WTC11 (cell line): ENCODE measurements at places on chromosomes 4 and X. TPM values are rescaled to one million over a fixed set of nuclear protein-coding genes. Genes with fewer than 3 reads are reported as not detected.
A peak's percentile ranks its signal among the peaks of the same experiment; 100 is the strongest.

Gene GIMD1
- total RNA-seq, result not detected in 3 replicates

GRCh38 chr4:154960476-154960875 is 179.4 kb downstream of the RBM46 start:
- H3K27ac ChIP-seq, result no peak overlapping the region
- peaks cover 4% of the 10 kb centered on the region for H3K4me1 ChIP-seq
- DNase-seq, result no peak
- H3K27me3 ChIP-seq, result no peaks in the 10 kb centered on the region; the same call in 1 of the 2 replicates
- H3K4me3 ChIP-seq, result no peak overlapping the region

- H3K27me3 ChIP-seq, result peaks cover 99% of the 10 kb centered on the region
- DNase-seq, result peak; percentile 6
- no peak overlapping the region for H3K4me3 ChIP-seq
- peaks cover 10% of the 10 kb centered on the region for H3K36me3 ChIP-seq
Measured at GRCh38 chr4:7414046-7414445, 20.7 kb downstream of the PSAPL1 start.

DNA sequence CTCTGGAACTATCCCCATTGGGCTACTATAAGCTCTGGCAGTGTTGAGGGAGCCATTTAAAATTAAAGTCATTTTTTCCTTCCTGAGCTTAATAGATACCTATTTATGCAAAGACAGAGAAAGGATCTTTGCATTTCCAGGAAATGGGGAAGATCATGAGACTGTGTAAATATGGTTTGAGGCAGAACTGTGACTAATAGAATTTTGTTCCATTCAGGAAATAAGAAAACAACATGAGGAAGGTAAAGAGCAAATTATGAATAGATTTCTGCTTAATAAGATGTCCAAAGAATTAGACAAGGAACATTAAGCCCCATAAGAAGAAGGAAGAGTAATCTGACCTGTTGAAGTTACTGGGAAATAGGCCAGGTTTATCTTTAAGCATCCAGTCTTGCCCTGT is 17.8 kb upstream of the TBC1D19 start:
- no peaks in the 10 kb centered on the region for H3K36me3 ChIP-seq
- peaks cover 3% of the 10 kb centered on the region for H3K27me3 ChIP-seq
- no peak overlapping the region for H3K27ac ChIP-seq
- no peak overlapping the region for H3K4me3 ChIP-seq

Gene ZAR1
- total RNA-seq, result 0.87 to 1.4 TPM (median 0.89 TPM) in 3 replicates

GRCh38 chrX:9122519-9123245 is 88.8 kb upstream of the FAM9B start:
- no peaks in the 10 kb centered on the region for H3K27me3 ChIP-seq
- no peak for DNase-seq
- no peaks in the 10 kb centered on the region for H3K36me3 ChIP-seq
- no peaks in the 10 kb centered on the region for H3K4me1 ChIP-seq
- no peak overlapping the region for H3K27ac ChIP-seq

Gene FAT4
- 6.6 to 10.5 TPM (median 6.8 TPM) in 3 replicates for total RNA-seq

DNA sequence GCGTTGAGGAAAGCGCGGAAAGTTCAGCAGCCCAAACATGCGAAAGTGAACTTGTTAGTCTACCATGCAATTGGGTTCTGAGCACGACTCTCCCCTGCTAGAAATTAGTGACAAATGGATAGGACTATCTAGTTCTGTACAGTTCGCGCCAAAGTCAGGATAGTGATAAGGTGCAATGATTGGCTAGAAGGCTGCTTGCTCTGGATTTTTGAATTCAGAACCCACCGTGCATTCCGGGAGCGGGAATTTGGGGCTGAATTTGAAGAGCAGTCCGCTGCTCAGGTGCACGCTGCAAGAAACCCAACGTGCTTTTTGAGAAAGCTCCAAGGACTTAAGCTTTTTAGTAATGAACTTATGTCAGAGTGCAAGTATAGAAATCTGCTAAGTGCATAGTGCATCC is 732 bp upstream of the ESX1 start:
- H3K36me3 ChIP-seq, result no peaks in the 10 kb centered on the region
- no peak overlapping the region for H3K27ac ChIP-seq
- DNase-seq, result no peak
- peaks cover 14% of the 10 kb centered on the region for H3K4me1 ChIP-seq
- no peak overlapping the region for H3K4me3 ChIP-seq

Gene AWAT2
- not detected in 3 replicates for total RNA-seq

DNA sequence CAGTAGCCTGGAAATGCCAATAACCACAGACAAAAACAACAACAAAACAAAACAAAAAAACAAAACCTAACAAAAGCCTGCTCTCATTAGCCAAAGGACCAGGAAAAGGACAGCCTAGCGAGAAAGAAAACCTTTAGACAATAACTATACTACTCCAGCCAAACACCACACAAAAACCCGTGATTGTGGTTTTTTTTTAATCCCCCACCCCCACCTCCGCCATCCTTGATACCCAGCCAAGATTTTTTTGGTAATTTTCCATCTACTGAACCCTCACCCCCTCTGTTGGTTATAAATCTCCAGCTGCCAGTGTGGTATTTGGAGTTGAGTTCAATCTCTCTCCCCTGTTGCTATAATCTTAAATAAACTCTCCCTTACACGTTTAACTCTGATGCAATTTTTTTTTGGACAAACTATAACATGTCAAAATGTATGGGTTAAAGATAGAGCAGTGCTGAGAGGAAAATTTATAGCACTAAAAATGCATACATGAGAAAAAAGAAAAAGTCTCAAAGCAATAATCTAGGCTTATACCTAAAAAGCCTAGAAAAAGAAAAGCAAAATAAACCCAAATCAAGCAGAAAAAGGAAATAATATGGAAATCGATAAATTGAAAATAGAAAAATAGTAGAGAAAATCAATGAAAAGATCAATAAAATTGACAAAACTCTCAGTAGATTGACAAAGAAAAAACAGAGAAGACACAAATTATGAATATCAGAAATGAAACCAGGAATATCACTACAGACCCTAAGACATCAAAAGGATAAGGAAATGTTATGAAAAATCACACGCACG is 83.7 kb downstream of the NAT8L start:
- peaks cover 97% of the 10 kb centered on the region for H3K27me3 ChIP-seq
- H3K4me3 ChIP-seq, result no peak overlapping the region
- peaks cover 14% of the 10 kb centered on the region for H3K4me1 ChIP-seq
- H3K36me3 ChIP-seq, result no peaks in the 10 kb centered on the region

Gene SPCS3
- total RNA-seq, result 117 to 127 TPM (median 125 TPM) in 3 replicates

DNA sequence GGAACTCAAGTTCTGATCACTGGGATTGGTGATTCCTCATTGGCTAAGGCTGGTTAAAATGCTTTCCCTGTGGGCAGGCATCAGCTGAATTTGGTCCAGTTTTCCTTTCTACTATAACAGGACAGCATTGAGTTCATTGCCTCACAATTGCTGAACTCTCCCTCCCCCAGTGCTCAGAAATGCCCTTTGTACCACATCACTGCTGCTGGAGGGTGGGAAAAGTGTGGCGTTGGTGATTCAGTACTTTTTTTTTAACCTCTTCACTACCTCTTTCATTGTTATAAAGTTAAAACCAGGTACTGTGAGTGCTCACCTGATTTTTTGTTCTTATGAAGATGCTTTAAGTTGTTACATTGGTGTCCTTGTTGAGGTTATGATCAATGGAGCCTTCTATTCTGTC is 69.3 kb upstream of the IL2 start:
- no peaks in the 10 kb centered on the region for H3K36me3 ChIP-seq
- no peak for DNase-seq
- no peak overlapping the region for H3K4me3 ChIP-seq
- H3K27ac ChIP-seq, result no peak overlapping the region
- H3K27me3 ChIP-seq, result no peaks in the 10 kb centered on the region; the same call in 1 of the 2 replicates

DNA sequence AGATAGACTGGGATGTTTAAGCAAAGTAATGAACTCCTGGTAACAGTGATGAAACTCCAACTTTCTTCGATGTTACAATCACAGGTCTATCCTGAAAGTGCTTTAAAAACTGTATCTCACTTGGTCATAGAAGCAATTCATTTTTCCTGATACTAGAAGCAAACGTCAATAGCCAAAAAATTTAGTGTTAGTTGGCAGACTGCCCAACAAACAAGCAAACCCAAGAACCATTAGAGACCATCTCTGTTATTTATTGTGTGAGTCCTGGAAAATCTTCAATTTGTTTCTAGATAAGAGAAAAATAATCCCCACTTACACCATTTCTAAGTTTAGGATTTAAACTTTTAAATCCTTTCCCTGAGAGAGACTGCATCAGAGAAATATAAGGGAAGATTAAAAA is 553.9 kb downstream of the INPP4B start:
- H3K4me3 ChIP-seq, result no peak overlapping the region
- peaks cover 5% of the 10 kb centered on the region; the same call in 1 of the 2 replicates for H3K4me1 ChIP-seq
- H3K27ac ChIP-seq, result no peak overlapping the region
- H3K27me3 ChIP-seq, result no peaks in the 10 kb centered on the region; the same call in 1 of the 2 replicates

Gene BGN
- 1.8 to 3.7 TPM (median 3.2 TPM) in 3 replicates for total RNA-seq

- H3K27ac ChIP-seq, result no peak overlapping the region
- no peak overlapping the region for H3K4me3 ChIP-seq
Measured at GRCh38 chr4:180710628-180711337, 1532.4 kb upstream of the TENM3 start.

Gene DSPP
- total RNA-seq, result not detected in 3 replicates

Gene USP17L27
- not detected in 3 replicates for total RNA-seq

Gene DUSP9
- 2.5 to 2.8 TPM (median 2.5 TPM) in 3 replicates for total RNA-seq

GRCh38 chrX:41922431-41923151 is 763 bp downstream of the CASK start:
- peaks cover 3% of the 10 kb centered on the region; the same call in 1 of the 2 replicates for H3K27me3 ChIP-seq
- 0 out of 2 replicates have a peak overlapping the region, but pooled peaks have one; percentile 45 for H3K27ac ChIP-seq
- peaks cover 41% of the 10 kb centered on the region for H3K4me1 ChIP-seq
- peak; percentile 34 for DNase-seq

Gene GLRB
- total RNA-seq, result 0.31 to 1.3 TPM (median 0.71 TPM) in 3 replicates

- 0 out of 2 replicates have a peak, but pooled peaks cover under 1% of the 10 kb centered on the region for H3K36me3 ChIP-seq
- no peaks in the 10 kb centered on the region for H3K27me3 ChIP-seq
- DNase-seq, result no peak
- no peak overlapping the region for H3K27ac ChIP-seq
- no peak overlapping the region for H3K4me3 ChIP-seq
Measured at GRCh38 chrX:43717161-43717560, 61.1 kb downstream of the MAOA start.

- H3K4me3 ChIP-seq, result peak within 1 kb of the TSS; percentile 95
- peaks cover 20% of the 10 kb centered on the region for H3K4me1 ChIP-seq
- H3K27me3 ChIP-seq, result peaks cover 10% of the 10 kb centered on the region; the same call in 1 of the 2 replicates
- DNase-seq, result peak; percentile 89
Measured at GRCh38 chr4:304969-305680, at the start of gene ZNF732. Gene ZNF732, minus strand, starts transcription at chr4:305474. Its CDS starts 164 bp downstream, at chr4:305310.

Gene HOPX
- total RNA-seq, result 0.26 to 0.87 TPM (median 0.27 TPM) in 3 replicates

Gene POF1B
- 0.09 to 0.23 TPM in 2 of 3 replicates, not detected in the other for total RNA-seq

Gene XAGE1A
- not detected in 3 replicates for total RNA-seq

- H3K36me3 ChIP-seq, result no peaks in the 10 kb centered on the region
- peaks cover 27% of the 10 kb centered on the region for H3K27me3 ChIP-seq
- H3K27ac ChIP-seq, result no peak overlapping the region
- no peak for DNase-seq
Measured at GRCh38 chrX:151088221-151088620, 88.2 kb upstream of the GPR50 start.
